HFF-Myc (cell line): ENCODE measurements at places on chromosomes 12 and 14.

GRCh38 chr12:117646520-117646919 is 285.1 kb upstream of the NOS1 start:
- no peak for DNase-seq

DNA sequence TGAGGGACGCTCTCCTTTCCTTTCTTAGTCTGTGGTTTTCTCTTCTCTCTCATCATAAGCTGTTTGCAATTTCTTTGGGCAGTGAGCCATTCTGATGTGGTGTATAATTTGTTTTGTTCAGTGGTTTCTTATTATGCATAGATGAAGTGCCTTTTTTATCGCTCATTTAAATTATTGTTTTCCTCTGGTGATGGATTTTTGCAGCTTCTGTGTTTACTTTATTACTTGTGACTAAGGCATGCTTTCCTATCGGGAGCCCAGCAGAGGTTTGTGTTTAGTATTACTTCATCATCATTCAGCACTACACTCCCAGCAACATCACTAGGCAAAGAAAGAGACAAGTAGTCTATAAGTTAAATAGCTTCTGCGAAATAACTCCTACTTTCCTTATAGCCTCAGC is 586.6 kb upstream of the NOVA1 start:
- no peak for DNase-seq

- no peak for DNase-seq
These were observed 217.4 kb downstream of the ZFP36L1 start for GRCh38 chr14:68575426-68575825.

DNA sequence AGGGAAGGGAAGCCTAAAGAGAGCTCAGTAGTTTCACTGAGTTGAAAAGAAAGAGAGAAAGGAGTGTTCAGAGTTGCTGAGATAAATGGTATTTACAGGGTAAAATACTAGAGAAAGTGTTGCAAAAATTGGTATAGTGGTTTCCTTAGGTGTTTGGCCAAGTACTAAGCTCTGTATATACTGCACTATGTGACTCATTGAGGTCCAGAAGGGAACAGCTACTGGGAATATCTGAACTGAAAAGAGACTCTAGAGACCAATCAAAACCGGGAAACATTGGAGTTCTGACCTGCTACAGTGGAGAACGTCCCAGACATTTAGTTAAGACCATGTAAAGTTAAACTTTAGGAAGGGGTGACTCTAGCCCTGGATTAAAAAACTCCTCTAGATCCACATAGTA is 42.7 kb upstream of the ALX1 start:
- no peak for DNase-seq

DNA sequence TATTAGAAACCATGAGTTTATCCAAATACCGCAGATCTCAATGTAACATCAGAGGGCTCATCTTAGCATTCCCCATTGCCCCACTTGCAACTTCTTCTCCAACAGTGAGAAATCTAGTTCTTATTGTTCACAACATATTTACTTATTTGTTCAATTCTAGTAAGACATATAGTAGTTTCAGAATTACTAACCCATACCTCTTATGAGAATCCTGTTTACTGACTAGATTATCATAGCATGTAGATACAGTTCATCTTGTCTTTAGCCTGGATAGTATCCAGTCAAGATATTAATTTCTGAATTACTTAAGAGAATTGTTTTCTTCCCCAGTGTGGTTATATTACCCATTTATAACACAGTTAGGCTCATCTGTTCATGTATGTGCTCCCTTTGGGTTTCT is 80.6 kb downstream of the NIN start:
- DNase-seq = no peak

- peak; percentile 84 for DNase-seq
These were observed 385.3 kb upstream of the DDHD1 start for GRCh38 chr14:53538316-53538881.

- DNase-seq = no peak
These were observed 113.5 kb downstream of the MNAT1 start for GRCh38 chr14:60848066-60848465.

GRCh38 chr14:102537981-102538601 is 28.5 kb upstream of the ANKRD9 start:
- no peak for DNase-seq

- DNase-seq = no peak
These were observed 405.4 kb downstream of the TMTC2 start for GRCh38 chr12:83092129-83092528.

DNA sequence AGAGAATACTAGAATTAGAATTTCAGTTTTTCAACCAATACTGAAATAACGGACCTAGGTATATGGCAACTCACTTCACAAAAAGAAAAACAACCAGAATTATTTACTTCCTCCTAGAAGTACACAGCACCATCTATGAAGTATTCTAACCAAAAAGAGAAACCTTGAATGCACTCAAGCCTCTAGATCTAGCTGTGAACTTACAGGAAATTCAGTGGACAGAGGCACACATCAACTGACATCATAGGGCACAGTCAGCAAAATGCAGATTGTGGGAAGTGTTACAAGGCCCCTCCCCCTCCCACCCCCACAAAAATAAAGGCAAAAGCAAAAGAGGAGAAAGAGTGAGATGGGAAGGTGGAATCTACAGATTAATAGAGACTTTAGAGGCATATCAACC is 102.4 kb downstream of the TMTC1 start:
- no peak for DNase-seq

GRCh38 chr12:5461966-5462365 is 30.1 kb downstream of the NTF3 start:
- DNase-seq = no peak

DNA sequence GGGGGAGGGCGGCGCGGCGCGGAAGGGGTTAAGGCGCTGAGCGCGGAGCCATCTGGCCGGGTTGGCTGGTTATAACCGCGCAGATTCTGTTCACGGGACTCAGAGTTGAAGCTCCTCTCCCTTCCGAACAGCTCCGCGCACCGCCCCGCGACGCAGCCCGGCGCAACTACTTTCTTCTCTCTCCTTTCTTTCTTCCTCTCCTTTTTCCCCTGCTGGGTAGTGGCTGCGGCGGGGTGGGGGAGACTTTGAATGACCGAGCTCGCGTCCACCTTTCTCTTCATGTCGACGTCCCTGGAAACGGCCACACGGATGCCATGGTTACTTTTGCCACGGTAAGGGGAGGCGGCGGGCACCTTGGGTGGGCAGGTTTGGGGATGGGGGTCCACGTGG is at the start of gene NTF3:
TSS of gene NTF3 (plus strand) at position 98 of the 390 bp plus-strand sequence. CDS start at position 315, 217 bp downstream.
- no peak for DNase-seq

- no peak for DNase-seq
These were observed 3.2 kb upstream of the PFKM start for GRCh38 chr12:48115957-48116356.

- no peak for DNase-seq
These were observed 105.3 kb upstream of the FOXG1 start for GRCh38 chr14:28661171-28661772.

GRCh38 chr14:98769326-98769725 is 502.7 kb downstream of the BCL11B start:
- DNase-seq = no peak

DNA sequence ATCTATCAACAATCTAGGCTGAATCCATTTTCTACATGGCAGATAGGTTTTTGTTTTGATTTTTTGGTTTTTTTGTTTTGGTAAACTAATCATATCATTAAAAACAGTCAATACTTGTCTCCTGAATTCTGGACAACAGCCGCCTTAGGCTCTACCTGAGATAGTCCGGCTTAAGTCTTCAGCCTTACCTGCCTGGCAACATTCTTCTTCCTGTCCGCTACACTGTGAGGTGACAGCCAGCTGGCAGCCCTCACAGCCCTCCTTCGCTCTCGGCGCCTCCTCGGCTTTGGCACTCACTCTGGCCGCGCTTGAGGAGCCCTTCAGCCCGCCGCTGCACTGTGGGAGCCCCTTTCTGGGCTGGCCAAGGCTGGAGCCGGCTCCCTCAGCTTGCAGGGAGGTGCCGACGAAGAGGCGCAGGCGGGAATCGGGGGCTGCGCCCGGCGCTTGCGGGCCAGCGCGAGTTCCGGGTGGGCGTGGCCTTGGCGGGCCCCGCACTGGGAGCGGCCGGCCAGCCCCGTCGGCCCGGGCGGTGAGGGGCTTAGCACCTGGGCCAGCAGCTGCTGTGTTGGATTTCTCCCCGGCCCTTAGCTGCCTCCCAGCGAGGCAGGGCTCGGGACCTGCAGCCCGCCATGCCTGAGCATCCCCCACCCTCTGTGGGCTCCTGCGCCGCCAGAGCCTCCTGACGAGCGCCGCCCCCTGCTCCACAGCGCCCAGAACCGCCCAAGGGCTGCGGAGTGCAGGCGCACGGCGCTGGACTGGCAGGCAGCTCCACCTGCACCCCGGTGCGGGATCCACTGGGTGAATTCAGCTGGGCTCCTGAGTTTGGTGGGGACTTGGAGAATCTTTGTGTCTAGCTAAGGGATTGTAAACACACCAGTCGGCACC is 49.0 kb downstream of the MDGA2 start:
- DNase-seq = no peak

GRCh38 chr12:64618953-64619590 is 8.8 kb downstream of the RASSF3 start:
- DNase-seq = no peak

- no peak for DNase-seq
These were observed 24.7 kb downstream of the RTRAF start for GRCh38 chr14:52013984-52014600.

- no peak for DNase-seq
These were observed 180.5 kb downstream of the FBXL14 start for GRCh38 chr12:1413930-1414329.

DNA sequence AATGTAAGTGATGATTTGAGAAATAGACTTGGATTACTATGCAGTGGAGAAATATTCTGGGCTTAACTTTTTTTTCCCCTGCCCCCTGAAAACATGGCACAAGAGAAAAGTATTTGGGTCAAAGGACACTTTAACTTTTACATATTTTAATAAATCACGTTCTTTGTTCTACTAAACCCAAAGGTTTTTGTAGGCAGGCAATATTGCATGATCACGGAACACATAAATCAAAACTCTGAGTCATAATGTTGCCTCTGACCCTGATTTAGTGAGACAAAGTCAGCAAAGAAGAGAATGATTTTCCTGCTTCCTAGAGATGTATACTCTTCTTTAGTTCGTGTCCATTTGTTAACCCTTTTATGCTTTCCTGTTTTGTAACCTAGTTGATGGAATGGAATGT is 38.0 kb downstream of the ABCD2 start:
- DNase-seq = no peak

GRCh38 chr12:57040750-57041149 is 9.2 kb downstream of the MYO1A start:
- DNase-seq = no peak

DNA sequence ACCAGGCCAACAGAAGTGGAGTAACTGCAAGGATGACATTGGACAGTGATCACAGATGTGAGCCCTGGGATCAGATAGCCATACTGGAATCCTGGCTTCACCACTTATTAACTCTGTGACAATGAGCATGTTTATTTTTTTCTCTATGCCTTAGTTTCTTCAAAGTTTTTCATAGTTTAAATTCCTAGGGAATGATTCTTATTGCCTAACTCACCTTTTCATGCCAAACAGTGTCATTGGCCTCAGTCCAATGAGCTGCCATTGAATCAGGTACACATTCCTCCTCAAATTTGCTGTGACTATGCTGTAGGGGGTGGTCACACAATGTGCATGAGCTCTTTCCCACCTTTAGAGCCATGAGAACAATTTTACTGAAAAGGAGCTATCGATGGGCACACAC is 342.3 kb downstream of the SYT1 start:
- no peak for DNase-seq

DNA sequence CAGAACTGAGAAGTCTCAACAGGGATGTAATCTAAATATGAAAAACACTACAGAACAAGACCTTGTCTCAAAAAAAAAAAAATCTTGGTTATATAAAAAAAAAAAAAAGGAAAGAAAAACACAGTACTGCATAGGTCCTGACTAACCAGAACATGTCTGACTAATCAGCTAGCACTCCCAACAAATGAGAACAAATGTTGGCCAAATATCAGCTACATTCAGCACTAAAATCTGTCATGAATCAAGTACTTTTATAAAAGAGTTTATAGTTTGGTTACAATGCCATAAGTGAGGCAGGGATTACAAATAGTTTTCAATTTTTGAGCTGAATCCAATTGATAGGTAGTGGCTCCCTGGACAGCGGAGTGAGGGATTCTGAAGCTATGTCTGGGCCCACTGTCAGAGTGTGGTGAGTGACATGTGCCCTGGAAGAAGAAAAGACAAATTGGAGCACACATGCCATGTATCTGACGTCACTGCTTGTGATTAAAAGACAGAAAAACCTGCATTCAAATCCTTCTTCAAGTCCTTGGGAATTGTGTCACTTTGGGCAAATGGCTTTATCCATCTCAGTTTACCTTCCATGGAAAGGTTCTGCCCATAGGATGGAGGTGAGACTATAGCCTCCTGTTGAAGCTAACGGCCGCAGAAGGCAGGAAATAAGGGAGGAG is 5.6 kb upstream of the FAM234B start:
- no peak for DNase-seq

GRCh38 chr12:96302687-96303310 is 97.4 kb downstream of the CDK17 start:
- DNase-seq = no peak

GRCh38 chr12:1502379-1502720 is 92.0 kb downstream of the FBXL14 start:
- DNase-seq = no peak

- DNase-seq = peak; percentile 25
These were observed 100.4 kb upstream of the FGD4 start for GRCh38 chr12:32298917-32299316.

DNA sequence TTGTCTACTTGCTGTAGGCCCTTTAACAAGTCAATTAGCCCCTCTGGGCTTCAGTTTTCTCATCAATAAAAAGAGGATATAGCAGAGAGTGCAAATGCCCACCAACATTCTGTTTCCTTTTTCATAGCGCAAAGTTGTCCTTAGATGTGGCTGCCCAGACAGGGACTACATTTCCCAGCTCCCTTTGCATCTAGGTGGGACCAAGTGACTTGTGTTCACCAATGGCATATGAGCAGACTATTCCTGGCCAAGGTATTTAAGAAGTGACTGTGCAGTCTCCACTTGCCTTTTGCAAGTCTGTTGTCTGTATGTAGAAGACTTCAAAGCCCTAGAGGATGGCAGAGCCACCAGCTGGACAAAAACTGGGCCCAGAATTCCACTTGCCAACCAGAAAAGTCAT is 59.7 kb downstream of the DAO start:
- DNase-seq = no peak

- DNase-seq = no peak
These were observed 6.4 kb downstream of the DDHD1 start for GRCh38 chr14:53146739-53147138.

- no peak for DNase-seq
These were observed 637.8 kb downstream of the BCL11B start for GRCh38 chr14:98634043-98634820.

GRCh38 chr12:126907900-126908764 is 1358.8 kb upstream of the TMEM132C start:
- no peak for DNase-seq

GRCh38 chr14:74981462-74981782 is 21.3 kb upstream of the EIF2B2 start:
- no peak for DNase-seq
